ENCODE measurements at places on chromosomes 3 and 15.
A peak's percentile ranks its signal among the peaks of the same experiment; 100 is the strongest.

DNA sequence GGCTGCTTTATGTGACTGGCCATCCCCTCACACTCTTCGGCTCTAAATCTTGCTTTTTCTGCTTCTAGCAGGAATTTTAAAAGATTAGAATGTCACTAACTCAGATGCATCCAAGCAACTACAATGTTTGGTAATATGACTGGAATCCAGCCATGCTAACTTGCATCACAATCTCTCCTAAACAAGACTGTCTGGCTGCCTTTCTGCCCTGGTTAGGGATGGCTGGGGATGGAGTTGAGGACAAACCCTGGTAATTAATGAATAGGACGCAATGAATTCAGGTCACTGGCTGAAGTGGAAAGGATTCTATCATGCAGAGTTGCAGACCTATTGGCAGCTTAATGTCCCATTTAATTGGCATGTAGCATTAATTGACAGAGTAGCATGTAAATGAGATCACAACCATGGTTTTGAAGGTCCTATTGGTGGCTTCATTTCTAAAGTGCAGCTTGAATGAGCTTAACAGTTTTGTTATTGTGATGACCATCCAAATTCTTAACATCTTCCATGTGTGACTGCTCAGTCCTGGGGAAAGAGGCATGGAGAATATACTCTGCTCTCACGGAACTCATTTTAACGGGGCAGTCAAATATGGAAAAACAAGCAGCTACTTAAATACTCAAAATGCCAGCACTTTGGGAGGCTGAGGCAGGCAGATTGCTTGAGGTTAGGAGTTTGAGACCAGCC is 21.7 kb downstream of the NMNAT3 start:
- no peak for DNase-seq

- DNase-seq, result peak; percentile 29
Measured at GRCh38 chr15:52183562-52184173, 7.5 kb downstream of the GNB5 start.

- DNase-seq, result no peak
Measured at GRCh38 chr15:88608607-88609181, 12.4 kb upstream of the AEN start.

- DNase-seq, result no peak
Measured at GRCh38 chr15:70318594-70319465, 221.1 kb upstream of the TLE3 start.

GRCh38 chr15:86444527-86444926 is 364.9 kb downstream of the AGBL1 start:
- no peak for DNase-seq
